Activated T-cell treated with anti-CD3 and anti-CD28 coated beads, Interleukin-2, amount 50 U/mL, for 1 hour (primary cell): ENCODE measurements at places on chromosomes 3 and 15.

DNA sequence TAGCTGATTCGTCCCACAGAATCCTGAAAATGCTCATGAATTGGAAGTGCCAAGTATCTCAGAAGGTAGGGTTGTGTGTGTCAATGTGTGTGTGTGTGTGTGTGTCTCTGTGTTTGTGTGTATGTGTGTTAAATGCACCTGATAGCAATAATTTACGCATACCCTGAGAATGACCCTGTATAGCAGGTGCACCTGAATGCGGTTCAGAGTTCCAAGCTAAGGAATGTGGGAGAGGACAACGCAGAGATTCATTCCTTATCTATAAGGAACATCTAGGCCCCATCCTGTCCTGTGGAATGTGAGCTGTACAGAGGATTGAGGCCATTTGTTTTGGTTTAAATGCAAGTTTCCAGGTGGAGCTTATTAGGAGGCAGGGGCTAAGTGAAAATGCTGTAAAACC lies 49.1 kb upstream of the NEDD4 start:
- DNase-seq: no peak

GRCh38 chr15:75205064-75205395 lies 3.3 kb downstream of the C15orf39 start:
- DNase-seq: no peak

GRCh38 chr15:41894791-41895463 lies 1.1 kb upstream of the SPTBN5 start:
- DNase-seq: peak; percentile 89

DNA sequence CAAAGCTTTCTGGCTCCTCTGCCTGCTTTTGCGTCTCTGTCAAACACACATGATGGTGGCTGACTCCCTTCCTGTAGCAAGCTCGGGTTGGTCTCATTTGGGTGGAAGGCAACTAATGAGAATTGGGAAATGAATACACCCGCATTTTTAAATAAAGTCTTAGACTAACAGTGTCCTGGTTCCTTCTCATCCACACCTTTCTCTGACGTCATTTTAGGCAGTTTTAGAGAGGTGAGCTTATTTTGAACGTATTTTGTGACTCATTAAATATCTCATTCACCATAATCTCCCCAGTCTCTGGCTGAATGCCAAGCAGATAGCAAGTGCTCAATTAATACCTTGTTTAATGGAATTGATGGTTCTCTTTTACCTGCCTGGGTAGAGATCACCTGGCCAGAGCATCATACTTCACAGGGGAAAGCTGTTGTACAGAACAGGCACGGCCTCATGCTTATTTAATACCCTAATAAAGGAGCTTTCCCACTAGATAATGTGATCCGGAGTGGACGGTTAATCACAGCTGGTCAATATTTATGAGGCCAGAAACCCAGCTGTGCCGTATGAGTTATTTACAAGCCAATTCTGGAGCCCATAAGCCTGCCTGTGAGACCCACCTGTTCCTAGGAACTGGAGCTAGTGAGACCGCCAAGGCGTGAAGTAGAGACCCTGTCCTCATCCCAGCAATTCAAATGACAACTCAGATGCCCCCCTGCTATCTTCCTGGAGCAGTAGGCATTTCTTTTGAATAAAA lies 149.7 kb upstream of the PROK2 start:
- DNase-seq: no peak

DNA sequence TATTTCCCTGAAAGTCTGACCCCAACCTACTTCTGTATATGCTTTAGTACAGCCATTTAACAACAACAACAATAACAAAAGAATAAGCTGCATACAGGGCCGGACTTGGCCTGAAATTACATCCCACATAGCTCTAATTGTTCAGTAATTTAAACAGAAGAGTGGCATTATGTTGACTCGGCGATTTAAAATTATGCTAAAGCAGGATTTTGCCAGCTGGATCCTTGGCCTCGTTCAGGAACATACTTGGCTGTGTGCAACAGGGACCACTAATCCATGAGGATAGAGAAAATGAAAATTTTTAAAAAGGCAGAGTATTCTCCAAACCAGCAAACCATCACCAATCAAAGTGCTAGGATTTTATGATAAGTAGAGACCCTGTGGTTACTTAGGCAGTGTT lies 433.1 kb upstream of the RBMS3 start:
- no peak for DNase-seq

GRCh38 chr3:21766002-21766401 lies 15.0 kb upstream of the ZNF385D start:
- DNase-seq: no peak

DNA sequence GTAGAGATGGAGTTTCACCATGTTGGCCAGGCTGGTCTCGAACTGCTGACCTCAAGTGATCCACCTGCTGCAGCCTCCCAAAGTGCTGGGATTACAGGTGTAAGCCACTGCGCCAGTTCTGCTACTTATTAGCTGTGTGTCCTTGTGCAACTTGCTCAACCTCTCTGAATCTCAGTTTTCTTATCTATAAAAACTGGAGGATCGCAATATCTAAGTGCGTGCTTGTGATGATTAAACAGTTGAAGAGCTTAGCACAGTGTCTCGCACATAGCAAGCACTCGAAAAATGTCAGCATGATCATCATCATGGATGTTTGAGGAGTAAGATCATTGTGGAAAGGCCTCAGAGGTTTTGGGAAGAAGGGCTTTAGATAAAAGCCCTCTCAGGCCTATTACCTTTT lies 10.8 kb downstream of the CLCN2 start:
- DNase-seq: no peak

GRCh38 chr3:20930034-20930433 lies 744.0 kb upstream of the SGO1 start:
- no peak for DNase-seq

DNA sequence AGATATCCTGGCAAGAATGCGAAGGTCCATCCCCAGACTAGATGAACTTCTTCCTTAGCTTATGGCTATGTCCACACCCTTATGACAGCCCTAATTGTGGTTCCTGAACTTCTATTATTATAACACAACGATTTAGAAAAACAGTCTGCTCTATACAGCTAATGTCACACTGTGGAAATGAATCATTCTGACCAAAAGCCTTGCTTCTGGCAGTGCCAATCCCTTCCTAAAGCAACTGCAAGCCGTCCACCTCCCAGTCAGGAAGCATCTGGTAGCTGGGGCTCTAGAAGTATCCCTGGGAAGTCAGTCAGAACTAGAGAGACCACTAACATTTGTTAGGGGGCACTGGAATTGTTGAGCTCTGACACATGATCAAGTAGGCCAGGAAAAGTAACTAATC lies 45.0 kb downstream of the MYO5A start:
- no peak for DNase-seq

GRCh38 chr3:184737641-184738505 lies 26.0 kb upstream of the MAGEF1 start:
- no peak for DNase-seq

DNA sequence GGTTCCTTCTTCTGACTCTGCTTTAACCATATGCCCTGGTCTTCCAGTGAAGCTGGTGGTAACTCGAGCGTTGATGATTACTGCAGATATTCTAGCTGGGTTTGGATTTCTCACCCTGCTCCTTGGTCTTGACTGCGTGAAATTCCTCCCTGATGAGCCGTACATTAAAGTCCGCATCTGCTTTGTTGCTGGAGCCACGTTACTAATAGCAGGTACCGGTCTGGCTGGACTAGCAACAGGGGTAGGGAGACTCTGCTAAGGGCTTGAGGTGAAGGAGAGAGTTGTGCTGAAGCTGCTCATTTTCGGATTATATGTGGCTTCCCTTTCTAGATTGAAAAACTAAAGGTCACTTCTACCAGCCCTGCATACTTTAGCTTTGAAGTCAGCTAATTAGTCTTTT lies 16.8 kb downstream of the CLDN16 start:
- no peak for DNase-seq

DNA sequence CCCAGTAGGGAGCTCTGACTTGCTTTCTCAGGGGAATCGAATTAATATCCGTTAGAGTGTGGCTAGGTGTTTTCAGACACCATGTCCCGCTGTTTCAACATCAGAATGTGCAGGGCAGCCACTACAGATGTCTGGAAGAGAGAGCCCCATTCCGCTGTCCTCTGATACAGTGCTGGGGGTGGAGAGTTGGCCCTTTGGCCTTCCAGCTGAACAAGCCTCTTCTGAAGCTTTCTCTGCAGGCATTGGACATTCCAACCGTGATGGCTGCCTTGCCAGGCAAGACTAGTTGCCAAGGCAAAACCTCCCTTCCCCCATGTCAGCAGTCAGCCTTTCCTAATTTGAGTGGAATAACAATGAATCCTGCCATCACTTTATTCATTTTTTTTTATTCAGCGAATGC lies 1.5 kb downstream of the FAH start:
- no peak for DNase-seq

DNA sequence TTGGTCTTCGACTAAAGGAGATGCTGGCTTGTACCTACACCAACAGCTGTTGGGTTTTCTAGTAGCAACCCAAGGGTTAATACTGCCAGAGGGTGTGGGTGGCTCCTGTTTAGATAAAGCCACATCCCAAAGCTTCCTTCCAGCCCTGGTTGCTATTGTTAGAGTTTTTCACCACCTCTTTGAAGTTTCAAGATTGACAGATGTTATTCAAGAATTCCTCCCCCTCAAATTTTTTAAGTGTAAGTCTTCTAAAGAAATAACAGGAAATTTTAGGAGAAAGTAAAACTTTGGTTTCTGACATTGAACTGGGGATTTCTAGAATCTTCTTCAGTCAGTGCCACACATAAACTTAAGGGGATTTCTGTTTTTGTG lies 60.9 kb downstream of the TGFBR2 start:
- no peak for DNase-seq

DNA sequence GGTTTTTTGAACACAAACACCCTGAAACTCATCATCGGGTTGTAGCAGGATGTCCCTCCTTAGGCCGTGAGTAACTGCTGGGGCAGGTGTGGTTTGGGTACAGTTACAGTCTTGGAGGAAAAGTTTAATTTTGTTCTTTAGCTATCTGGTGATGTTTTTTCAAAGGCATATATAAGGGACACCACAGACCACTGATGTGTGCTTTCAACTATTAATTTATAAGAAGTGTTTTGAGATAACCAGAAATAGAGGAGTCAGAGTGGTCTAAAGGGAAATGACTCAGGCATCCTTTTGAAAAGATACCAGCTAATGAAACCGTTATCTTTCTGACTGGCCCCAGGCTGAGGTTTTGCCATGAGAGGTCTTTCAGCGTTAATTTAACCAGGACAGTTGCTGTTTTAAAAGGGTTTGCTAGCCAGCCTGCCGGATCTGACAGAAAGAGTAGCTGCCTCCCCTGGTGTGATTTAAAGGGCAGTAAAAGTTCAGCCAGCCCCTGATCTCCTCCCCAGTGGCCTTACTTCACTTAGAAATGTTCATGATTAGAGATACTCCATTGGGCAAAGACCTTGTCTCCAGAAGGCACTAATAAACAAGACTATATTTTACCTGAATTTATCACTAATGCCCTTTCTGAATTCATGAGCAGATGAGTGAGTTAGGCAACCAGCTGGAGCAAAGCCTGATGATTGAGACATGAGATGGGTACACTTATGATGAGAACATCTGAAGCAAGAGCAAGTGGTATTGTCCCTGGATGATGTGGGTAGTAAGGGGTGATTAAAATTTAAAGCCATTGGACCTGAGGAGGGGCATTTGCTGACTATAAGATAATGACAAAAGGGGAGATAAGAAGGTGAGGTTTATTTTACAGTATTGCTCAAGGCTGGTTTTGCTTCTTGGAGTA lies 482.5 kb upstream of the TBL1XR1 start:
- DNase-seq: no peak

GRCh38 chr3:61812517-61812916 lies 251.1 kb downstream of the PTPRG start:
- DNase-seq: no peak

DNA sequence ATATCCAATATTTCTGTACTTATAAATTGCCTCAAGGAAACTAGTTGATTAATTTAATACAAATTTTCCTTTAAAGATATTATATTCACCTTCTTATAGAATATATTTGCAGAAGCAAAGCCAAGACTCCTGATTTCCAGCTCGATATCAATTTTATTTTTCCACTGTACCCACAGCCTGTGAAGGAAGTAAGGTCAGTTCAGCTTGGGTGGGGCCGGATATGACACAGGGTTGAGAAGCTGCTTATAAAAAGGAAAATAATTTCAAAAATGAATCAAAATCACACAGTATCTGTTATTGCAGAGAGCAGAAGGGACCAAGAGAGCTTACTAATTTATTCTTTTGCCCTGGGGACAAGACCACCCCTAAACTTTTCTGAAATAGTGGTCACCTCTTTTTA lies 491.4 kb downstream of the TUSC7 start:
- no peak for DNase-seq

- DNase-seq: no peak
These were observed 688.3 kb upstream of the LMCD1 start for GRCh38 chr3:7813365-7813764.

- no peak for DNase-seq
These were observed 55.7 kb upstream of the ACP3 start for GRCh38 chr3:132261506-132261905.

DNA sequence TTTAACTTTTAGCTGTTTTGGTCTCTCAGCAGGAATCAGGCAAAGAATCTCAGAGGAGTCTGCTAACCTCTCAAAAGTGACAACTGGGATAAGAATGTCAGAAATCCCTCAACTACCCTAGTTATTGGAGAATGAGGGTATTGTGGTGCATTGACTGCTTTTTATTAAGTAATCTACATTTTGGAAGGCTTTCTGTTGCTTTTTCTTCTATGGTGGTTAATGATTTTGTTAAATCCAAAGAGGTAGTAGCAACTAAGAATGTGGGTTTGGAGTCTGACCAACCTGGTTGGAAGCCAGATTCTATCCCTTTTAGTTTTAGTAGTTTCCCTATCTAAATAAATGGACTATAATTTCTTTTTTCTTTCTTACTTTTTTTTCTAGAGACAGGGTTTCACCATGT lies 94.7 kb upstream of the RNF7 start:
- DNase-seq: no peak

DNA sequence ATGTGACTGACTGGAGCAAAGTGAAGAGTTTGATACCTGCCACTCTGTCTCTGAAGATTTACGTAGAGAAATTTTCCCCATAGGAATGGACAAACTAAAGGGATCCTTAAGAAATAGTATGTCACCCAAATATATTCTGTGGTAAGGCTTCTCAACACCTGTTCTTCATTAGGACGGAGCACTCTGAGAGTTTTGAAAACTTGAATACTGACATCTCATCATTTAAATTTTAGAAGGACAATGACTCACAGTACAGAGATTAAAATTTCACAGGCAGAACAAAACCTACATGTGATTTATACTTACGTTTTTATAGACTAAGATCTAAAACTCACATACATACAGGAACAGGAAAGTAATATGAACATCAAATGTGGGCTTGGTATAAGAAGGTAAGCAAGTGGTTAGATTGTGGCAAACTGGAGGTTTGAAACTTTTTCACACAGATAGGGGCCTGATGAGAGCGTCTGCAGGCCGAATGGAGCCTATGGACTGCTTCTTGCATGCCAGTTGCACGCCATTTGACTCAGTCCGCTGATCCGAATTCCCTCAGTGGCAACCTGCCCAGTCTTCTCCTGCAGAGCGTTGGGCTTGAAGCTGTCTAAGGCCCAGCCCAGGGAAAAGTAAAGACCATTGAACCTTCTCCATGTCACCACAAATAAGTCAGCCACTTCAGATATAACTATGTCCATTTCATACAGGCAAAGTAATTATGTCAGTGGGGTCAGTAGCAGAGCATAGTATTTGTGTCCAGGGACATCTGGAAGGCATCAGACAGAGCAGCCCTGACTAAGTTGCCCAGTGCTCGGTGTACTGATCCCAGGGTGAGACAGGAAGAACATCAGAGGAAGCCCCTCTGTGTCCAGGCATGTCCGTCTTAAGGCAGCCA lies 45.7 kb downstream of the ZBTB38 start:
- DNase-seq: peak; percentile 41

- no peak for DNase-seq
These were observed 100.9 kb upstream of the ARHGEF3 start for GRCh38 chr3:56902468-56903160.
